ENCODE measurements at places on chromosomes 16 and 17. TPM values are rescaled to one million over a fixed set of nuclear protein-coding genes. Genes with fewer than 3 reads are reported as not detected.

Gene TAT
- not detected for total RNA-seq

Gene KRT38
- total RNA-seq = not detected

Gene RSKR
- total RNA-seq = 3.4 TPM

Gene DNAI2
- not detected for total RNA-seq

Gene EME1
- total RNA-seq = 5.5 TPM

Gene IRX5
- total RNA-seq = 0.99 TPM

Gene HOXB3
- 7.5 TPM for total RNA-seq

Gene TNFRSF17
- not detected for total RNA-seq

Gene IGSF6
- total RNA-seq = not detected

Gene ZFHX3
- 4.3 TPM for total RNA-seq

Gene OMG
- total RNA-seq = 0.26 TPM

DNA sequence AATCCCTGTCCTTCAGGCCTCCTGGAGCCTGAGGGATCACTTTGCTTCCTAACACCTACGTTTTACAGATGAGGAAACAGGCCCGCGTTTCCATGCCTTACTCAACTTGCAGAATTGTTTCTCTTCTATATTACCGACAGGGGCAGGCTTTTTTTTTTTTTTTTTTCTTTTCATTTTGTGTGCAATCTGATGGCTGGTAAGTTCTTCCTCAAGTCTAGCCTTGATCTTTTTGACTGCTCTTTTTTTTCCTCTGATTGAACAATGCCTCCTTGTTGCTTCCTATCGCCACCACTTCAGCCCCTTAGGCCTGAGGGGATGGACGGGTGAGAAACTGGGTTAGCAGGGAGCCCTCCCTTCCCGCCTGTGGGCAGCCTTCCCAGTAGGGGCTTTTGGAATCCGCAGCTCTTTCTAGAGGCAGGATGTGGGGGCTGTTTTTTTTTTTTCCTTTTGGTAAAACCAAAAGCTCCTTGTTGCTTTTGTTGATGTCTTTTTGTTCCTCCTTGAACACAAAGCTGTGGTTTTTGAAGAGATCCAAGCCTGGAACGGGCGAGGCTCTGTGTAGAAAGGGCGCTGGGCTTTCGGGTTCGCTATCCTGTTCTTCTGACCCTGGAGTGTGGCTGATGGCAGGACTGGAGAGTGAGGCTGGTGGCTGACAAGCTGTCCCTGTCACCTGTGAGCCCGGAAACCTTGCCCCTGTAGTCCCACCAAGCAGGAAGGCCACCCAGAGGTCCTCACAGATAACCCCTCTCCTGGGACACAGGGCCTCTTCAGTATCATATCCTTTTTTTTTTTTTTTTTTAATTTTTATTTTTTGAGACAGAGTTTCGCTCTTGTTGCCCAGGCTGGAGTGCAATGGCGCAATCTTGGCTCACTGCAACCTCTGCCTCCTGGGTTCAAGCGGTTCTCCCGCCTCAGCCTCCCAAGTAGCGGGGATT, 14.0 kb downstream of the LASP1 start:
- DNase-seq = no peak

GRCh38 chr17:19319771-19320505, 42.6 kb downstream of the B9D1 start:
- no peak for DNase-seq

GRCh38 chr17:82577300-82577699, 57.8 kb downstream of the FOXK2 start:
- no peak for DNase-seq

- DNase-seq = no peak
Observed at GRCh38 chr16:87006789-87007745, 310.1 kb downstream of the C16orf95 start.

DNA sequence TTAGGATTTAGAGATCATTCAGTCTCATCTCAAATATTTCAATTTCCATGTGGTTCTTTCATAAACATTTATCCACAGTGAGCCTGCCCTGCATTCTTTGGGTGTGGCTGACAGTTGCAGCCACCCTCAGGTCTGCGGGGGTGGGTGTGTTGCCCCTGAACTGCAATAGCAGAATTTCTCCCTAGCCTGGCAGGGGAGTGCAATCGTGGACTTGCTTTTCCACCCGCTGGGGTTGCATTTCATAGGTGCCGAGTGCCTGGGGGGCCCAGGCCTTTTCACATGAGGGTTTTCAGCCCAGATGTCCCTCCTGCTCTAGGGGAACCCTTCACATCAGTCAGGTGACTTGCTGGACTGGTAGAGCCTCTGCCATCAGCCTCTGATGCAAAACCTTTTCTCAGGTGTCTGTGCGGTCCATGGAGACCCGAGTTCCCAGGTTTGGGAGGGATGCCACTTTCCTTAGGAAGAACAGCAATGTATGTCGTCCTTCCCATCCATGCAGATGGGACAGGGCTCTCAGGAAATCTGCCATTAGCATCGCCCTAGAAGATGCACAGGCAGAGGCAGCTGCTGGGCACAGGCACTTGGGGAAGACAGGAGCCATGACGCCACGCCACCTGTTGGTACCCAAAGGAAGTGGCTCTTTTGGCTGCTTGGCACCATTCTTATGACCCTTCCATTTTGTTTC, 2.4 kb upstream of the USP36 start:
- no peak for DNase-seq

- DNase-seq = no peak
Observed at GRCh38 chr16:23807028-23807427, 28.8 kb upstream of the PRKCB start.

- no peak for DNase-seq
Observed at GRCh38 chr16:10020866-10021265, 161.4 kb downstream of the GRIN2A start.

GRCh38 chr16:71387045-71387871, 28.7 kb downstream of the CALB2 start:
- no peak for DNase-seq

DNA sequence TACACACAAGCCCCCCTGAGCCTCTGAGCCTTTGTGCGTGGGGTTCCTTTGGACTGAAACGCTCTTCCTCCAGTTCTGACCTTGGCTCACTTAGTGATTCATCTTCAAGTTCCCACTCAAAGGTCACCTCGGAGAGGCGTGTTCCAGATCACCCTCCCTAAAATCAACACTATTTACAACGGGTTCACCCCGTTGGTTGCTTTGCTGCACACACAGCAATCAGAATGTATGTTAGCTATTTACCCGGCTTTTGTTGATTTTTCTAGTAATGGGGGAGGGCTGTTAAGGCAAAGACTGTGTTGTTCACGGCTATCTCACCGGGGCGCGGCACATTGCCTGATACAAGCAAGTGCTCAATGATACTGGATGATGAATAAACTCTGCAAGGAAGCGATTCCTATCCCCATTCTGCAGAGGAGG, 977 bp downstream of the NAGPA start:
- no peak for DNase-seq

DNA sequence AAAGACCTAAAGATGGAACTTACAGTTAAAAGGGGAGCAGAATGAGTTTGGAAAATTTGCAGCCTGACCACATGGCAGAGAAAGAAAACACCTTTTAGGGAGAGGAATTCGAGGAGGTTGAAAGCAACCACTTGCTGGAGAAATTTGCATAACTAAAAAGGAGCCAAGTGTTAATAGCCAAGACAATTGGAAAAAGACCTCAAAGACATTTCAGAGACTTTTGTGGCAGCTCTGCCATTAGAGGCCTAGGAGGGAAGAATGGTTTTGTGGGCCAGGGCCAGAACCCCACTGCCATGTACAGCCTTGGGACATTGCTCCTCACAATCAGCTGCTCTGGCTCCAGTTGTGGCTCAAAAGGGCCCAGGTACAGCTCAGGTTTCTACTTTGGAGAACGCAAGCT, 338.5 kb downstream of the UTP18 start:
- no peak for DNase-seq

GRCh38 chr17:28506763-28507487, 777 bp downstream of the FOXN1 start:
- no peak for DNase-seq

- DNase-seq = no peak
Observed at GRCh38 chr16:86392436-86393152, 117.7 kb upstream of the FOXF1 start.

DNA sequence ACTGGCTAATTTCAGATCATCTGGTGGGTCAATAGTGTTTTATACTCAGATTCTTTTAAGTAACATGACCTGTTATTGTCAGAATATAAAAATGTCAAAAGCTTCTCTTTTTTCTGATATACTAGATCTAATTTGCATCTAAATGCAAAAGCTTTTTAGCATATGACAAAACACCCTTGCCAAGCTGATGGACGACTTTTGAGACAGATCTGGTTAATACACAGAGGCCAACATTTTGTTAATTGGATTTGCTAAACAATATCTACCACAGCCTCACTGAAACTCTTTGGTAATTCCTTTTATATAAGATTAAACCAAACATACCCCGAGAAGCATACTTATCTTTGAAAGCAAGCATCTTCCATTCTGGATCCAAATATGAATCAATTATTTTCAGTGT, 10.3 kb upstream of the NOL11 start:
- no peak for DNase-seq

DNA sequence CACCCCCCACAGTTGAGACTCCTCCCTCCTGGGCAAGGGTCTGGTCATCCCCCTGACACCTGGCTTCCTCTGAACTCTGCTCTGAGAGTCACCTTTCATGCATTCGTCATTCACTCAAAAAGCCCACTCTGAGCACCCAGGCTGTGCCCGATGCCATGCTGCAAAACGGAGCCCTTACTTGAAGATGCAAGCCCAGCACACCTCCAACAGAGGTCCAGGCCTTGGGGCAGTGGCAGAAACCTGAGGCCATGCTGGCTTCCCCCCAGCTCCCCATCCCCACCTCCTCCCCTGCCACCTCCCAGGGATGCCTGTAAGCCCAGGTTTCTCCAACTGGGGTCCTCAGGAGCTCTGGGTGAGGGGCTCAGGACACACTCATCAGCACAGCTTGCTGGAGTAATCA, 67.7 kb upstream of the TNRC6C start:
- no peak for DNase-seq

DNA sequence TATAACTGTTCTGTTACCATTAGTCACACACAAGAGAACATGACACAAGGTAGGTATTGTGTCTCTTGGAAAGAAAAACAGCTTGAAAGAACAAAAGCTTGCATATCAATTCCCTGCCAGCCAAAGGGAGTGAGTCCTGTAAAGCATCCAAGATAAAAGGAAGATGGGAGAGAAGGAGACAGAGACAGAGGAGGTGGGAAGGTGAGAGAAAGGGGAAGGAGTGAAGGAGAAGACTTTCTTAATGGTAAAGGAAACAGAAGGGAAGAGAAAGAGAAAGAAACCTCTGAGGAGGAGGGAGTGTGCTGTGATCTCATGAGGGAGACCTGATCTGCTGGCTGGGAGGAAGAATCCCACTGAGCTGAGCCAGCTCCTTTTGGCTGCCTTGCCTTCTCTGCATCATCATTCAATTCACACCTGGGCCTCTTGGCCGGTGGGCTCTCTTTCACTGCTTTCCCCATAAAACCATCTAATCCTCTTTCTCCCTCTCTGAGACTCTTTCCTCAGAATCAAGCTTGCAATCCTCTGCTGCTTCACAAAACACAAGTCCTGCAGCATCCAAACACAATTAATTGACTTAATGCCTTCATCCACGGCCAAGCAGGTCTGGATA, 271.6 kb downstream of the ABCC12 start:
- DNase-seq = no peak

GRCh38 chr16:68197250-68197649, 38.7 kb downstream of the ESRP2 start:
- no peak for DNase-seq

DNA sequence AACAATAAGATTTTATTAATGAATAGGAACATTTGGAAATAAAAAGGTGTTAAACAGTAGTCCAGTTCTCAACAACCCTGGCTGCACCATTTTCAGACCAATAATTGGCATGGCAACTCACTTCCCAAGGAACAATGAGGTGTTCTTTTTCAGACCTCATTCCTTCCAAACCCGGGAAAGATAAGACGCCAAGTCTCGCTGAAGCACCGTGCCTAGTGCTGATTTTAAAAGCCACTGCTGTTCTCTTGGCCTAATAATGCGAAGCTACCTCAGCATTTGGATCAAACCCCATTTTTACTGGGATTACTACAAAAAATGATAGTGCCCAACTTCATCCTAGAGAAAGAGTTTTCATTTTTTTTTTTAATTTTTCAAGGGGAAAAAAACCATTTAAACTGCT, 75.2 kb upstream of the NOL11 start:
- no peak for DNase-seq

DNA sequence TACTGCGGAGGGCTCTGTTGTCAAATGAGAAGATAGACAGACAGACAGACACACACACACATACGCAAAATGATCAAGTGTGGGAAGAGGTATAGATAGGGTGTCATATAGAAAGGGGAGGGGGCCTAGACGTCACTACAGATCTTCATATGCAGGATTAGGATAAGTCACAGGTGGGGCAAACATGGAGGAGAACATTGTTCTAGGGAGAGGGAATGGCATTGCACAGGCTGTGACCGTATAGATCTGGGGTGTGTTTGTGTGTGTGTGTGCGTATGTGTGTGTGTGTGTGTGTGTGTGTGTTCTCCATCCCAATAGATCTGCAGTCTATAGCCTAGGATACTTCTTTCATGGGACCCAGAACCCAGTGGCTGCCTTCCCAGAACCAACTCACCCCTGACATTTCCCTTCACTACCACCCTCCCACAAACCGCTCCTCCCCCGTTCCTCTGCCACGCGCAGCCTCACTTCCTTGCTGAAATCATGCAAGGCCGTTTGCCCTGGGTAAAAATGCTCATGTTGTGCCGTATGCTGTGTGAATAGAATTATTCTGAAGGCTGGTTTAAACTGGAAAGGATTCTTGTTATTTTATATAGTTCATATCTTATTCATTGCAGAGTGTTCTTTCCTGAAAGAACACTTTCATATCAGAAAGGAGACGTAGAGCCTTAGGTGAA, 50.5 kb upstream of the CCL1 start:
- DNase-seq = no peak

GRCh38 chr16:81616321-81617020, 162.6 kb upstream of the PLCG2 start:
- no peak for DNase-seq

DNA sequence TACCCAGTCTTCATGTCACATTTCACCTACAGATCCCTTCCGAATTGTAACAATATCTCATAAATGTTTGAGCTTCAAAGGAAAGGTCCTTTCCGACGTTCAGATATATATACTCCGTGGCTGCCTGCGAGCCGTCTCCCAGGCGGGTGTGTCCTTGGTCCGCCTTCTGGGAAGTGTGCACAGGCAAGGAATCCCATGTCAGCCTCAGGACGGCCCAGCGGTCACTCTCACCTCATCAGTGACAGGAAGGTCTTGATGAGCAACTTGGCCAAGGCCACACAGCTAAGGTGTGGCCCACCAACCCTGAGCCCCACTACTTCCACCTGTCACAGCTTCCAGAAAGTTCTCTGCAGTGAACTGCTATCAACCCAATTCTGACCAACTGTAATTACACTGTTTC, 4.3 kb downstream of the LMF1 start:
- DNase-seq = no peak

GRCh38 chr17:56866496-56866895, 32.5 kb downstream of the DGKE start:
- no peak for DNase-seq

DNA sequence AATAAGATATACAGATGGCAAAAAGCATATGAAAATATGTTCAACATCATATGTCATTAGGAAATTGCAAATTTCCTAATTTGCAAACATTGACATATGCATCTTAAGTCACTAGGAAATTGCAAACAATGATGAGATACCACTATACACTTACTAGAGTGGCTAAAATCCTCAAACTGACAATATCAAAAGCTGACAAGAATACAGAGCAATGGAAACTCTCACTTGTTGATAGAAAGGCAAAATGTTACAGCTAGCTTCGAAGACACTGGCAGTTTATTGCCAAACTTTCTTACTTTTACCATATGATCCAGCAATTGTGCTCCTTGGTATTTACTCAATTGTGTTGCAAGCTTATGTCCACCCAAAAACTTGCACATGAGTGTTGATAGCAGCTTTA, 5.0 kb upstream of the IL4R start:
- DNase-seq = no peak

GRCh38 chr16:17302620-17303019, 168.1 kb downstream of the XYLT1 start:
- DNase-seq = no peak

All from pulmonary artery endothelial cell (primary cell).